Epithelial cell of proximal tubule (primary cell): ENCODE measurements at places on chromosomes 5 and 9.

GRCh38 chr9:111632695-111633388, 1.7 kb downstream of the DNAJC25 start:
- no peak for DNase-seq

- no peak for DNase-seq
Observed at GRCh38 chr5:12284604-12285003, 380.4 kb upstream of the CTNND2 start.

- DNase-seq = no peak
Observed at GRCh38 chr9:121889990-121890563, 203.0 kb downstream of the TTLL11 start.

DNA sequence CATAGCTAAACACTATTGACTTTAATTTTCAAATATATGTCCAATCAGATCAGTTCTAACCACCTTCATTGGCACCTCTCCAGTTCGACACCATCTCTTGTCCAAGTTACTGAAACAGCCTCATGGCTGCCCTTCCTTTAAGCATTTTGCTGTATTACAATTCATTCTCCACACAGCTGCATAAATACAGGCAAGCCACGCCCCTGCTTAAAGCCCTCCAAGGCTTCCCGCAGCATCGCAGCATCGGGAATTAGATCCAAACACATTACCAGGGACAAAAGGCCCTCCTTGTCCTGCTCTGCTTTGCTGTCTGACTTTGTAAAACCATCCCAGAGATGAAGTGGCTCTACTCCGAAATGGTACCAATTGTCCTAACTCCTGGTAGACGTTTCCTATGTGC, 75.1 kb upstream of the RAI14 start:
- no peak for DNase-seq

DNA sequence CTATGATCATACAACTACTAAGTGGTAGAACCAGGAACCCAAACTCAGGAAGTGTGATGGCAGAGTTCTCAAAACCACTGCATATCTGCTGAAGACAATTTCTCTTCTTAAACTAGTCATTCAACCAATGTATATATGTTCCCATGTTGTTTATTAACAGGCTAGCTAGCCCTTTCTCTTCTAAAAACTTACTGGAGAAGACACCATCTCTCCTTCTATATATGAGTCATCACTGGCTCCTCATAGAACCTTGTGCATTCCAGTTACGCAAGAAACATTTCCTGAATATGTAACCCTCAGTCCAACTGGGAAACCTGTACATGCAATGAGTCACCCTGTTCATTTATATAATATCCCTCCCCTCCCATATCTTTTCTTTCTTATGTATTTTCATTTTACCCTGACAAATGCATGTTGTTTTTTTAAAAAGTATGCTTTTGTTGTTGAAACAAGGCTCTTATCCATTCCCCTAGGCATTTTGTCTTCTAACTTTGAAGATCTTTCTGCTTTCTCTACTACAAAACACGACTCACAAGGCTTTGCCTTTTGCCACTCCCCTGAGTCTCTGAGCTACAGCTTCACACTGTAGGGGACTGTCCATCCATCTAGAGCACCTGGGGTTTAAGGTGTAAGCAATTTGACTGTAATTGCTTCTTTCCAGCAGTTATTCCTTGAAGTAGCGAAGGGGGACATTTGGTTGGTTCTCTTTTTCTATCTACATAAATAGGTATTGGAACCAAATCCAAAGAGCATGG, 119.5 kb downstream of the ANXA1 start:
- peak; percentile 75 for DNase-seq

- peak; percentile 62 for DNase-seq
Observed at GRCh38 chr5:74206579-74207550, 433.7 kb downstream of the ENC1 start.

DNA sequence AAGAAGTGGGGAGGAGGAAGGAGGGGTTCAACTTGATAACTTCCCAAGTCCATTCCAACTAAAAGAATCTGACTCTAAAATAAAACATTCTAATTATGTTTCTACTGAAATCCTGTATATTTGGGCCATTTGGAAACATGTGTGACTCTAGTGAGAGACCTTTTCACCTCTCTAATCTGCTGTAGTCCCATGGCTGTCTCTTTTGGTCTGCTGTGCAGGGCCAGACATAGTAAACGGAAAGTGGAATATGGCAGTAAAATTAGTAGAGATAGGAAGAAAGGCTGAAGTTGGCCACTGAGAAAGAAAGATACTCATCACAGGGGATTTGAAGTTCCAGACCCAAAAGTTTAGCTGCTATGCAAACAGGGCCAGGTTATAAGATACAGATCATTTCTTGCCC, 15.9 kb downstream of the RFX3 start:
- no peak for DNase-seq

- peak; percentile 42 for DNase-seq
Observed at GRCh38 chr5:173123416-173123815, 20.9 kb upstream of the BNIP1 start.

GRCh38 chr9:20253635-20254034, 368.7 kb downstream of the MLLT3 start:
- no peak for DNase-seq

DNA sequence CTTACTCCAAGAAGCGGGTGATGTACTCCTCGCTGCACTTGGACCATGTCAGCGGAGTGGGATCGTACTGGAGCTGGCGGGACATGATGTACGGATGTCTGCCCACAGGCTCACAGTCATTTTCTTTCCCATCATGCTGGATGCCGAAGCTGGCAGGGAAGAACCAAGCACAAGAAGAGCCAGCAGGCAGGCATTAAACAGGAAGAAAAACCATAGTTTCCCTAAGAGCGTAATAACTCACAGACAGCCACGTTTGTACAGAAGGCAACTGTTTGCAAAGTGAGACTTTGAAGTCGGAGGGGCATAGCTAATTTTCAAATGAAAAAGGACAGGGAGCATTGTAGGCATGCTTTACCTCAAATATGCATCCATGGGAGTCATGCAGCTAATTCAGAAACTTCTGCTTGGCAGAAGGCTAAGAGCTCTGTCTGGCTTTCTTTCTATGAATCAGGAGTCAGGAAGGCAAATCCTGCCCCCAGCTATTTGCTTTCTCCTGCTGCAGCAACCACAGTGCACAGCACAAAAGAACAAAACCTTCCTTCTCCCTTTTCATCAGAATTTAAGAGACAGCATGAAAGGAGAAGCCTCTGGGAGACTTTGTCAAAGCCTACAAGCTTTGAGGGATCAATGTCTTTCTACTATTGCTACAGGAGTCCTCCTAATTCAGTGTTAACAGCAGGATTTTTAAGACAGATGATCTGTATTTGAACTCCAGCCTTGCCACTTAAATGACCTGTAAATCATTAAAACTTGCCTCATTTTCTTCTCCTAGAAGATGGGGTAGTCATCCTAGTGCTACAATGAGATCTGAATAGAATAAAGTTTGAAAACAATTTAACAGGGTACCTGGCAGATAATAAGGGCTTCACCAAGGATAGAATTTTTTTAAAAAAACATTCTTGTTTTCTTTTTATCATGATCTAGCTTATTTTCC, 209.1 kb downstream of the TARS1 start:
- DNase-seq = peak; percentile 52

GRCh38 chr5:1521671-1522600, 1.8 kb downstream of the LPCAT1 start:
- no peak for DNase-seq

DNA sequence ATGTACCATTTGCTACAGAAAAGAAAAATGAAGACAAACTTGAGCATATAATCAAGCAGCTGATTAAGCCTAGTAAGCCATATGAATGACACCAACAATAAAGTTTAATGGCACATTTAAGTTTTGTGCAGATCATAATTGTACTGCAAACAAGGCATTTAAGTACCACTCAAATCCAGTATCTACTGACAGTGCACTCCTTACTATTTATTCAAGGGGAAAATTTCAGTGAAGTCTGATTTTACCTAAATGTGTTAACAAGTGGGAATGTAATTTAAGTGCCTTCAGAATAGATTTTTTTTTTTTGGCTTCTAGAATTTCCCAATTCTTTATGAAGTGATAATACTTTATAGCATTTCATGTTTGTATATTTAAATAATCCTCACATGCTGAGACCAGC, 341.0 kb upstream of the POU5F2 start:
- no peak for DNase-seq

DNA sequence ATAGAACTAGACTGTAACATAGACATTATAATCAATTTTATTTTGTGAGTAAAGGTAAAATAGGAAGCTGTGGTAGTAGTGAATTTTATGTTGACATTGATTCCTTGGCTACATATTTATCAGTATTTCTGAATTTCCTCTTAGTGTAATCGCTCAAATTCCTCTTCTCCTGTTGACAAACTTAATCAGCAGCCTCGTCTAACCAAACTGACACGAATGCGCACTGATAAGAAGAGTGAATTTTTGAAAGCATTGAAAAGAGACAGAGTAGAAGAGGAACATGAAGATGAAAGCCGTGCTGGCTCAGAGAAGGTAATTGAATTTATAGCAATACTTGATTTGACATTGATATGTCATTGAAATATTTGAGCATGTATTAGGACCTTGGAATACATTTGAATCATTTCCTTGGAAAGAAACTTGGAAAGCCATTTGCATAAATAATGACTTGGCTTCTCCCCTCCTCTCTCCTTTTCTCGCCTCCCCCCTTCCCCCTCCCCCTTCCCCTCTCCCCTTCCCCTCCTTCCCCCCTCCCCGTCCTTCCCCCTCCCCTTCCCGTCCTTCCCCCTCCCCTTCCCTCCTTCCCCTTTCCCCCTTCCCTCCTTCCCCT, 75.5 kb downstream of the GPBP1 start:
- DNase-seq = no peak

- DNase-seq = no peak
Observed at GRCh38 chr9:87771316-87772006, 45.5 kb downstream of the CTSL start.

- no peak for DNase-seq
Observed at GRCh38 chr5:15487228-15487627, 12.8 kb upstream of the FBXL7 start.

- DNase-seq = no peak
Observed at GRCh38 chr5:166977911-166978422, 1313.5 kb upstream of the WWC1 start.

DNA sequence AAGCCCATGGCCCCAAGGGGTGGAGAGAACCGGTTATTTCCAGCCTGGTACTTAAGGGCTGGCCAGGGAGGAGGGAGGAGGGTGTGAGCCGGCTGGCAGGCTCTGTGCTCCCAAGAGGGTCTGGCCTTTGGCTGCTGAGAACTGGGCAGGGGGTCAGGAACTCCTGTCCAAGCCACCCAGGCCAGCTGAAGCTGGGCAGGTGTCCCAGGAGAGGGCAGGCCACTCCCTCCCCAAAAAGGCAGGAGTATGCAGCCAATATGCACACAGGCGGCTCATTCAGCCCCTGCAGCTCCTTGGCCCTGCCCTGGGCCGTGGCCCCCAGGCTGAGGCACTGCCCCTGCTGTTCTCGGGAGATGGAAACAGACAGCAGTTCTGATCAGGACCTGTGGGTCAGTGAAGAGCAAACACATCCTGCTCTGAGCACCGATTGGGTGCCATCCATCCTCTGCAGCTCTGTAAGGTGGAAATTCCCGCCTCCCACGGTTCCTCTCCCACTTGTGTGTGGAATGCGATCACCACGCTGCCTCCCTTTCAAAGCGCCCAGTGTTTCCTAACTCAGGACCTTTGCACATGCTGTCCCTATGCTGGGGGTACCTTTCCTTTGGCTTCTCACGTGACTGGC, 17.1 kb upstream of the KIF12 start:
- no peak for DNase-seq

- peak; percentile 61 for DNase-seq
Observed at GRCh38 chr9:89021154-89021803, 30.0 kb downstream of the S1PR3 start.

DNA sequence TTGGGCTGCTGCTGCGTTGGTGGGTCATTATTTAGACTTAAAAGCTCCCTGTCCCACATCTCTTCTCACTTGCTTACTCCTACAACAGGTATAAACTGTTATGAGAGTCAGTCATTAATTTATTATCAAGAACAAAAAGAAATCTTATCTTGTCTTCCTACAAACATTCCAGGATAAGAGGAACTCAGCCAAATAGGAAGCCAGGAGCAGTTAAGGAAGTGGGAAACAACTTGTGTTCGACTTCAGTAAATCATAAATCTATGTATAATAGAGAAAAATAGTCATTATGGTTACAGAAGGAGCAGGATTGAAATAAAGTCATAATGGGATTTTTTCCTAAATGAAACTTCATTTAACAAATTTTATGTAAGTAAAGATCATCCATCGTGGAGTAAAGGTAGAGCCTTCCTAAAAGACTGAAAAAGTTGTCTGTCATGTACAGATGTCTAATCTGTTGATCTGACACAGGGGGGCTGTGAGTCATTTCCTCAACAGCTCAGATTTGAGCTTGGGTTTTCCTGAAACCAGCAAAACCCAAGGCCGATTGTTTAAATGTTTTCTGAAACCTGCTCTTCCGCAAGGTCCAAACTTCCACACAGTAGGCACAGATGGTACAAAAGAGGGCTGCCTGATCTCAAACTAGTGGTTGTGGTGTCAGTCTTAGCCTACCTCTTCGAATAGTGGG, 25.3 kb upstream of the LRRTM2 start:
- no peak for DNase-seq

- no peak for DNase-seq
Observed at GRCh38 chr5:79088507-79088906, 18.9 kb downstream of the BHMT2 start.

DNA sequence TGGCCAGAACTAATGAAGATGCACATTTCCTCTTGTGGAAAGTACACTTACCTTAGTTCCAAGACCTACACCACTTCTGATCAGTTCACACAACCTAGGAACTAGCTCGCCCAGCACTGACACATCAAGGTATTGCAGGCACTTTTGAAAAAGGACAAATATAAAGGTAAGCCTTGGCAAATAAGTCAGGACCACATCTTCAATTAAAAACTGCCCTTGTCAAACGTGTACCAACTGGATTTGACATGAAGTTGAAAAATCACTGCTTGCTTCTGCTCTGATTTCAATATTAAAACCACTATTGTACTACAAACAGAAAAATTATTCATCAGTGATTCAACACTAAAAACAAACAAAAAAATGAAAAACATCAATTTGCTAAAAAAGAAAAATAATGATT, 45.0 kb upstream of the OR2K2 start:
- no peak for DNase-seq

DNA sequence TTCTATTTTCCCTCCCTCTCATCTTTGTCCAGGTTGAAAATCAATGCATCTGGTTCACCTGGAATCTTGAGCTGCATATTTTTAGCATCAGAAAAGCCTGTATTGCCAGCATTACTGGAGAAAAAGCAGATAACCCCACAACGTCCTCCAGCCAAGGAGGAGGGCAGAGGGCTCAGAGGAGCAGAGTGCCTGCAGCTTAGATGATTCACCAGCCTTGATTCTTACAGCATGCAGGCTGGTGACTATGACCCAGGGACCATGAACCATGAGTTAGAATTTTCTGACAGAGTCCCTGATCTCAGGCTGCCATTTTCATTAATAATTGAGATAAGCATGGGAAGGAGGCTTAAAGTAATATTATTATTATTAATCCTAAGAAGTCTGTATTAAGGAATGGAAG, 278.2 kb downstream of the BRINP1 start:
- DNase-seq = no peak
